ENCODE measurements at places on chromosomes 7 and 10.

GRCh38 chr7:132575982-132576720 is at the start of gene PLXNA4:
Gene PLXNA4, minus strand, starts transcription at chr7:132576470. Its CDS starts 67,777 bp downstream, at chr7:132508693.
- no peak for DNase-seq

DNA sequence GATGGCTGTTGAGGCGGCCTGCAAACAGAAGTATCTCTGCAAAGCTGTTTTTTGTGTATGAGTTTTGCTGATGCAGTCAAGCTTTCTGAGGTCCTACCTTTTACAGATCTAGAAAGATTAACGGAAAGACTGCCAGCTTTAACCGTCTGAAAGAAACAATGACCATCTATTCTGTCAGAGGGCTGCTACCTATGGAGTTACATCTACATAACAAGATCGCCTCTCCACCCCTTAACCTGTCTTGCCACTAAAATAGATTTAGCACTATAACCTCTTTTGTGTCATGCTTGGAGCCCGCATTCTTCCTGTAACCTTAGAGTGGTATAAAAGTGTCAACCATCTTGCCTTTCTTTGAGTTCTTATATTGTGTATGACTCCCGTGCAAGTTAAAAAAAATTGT is 291.2 kb downstream of the POM121L12 start:
- no peak for DNase-seq

- no peak for DNase-seq
Observed at GRCh38 chr7:122072924-122073599, 71.0 kb downstream of the AASS start.

- no peak for DNase-seq
Observed at GRCh38 chr7:44533301-44534055, 7.7 kb downstream of the NPC1L1 start.

GRCh38 chr10:6918305-6918704 is 338.2 kb upstream of the PRKCQ start:
- DNase-seq, result peak; percentile 59

DNA sequence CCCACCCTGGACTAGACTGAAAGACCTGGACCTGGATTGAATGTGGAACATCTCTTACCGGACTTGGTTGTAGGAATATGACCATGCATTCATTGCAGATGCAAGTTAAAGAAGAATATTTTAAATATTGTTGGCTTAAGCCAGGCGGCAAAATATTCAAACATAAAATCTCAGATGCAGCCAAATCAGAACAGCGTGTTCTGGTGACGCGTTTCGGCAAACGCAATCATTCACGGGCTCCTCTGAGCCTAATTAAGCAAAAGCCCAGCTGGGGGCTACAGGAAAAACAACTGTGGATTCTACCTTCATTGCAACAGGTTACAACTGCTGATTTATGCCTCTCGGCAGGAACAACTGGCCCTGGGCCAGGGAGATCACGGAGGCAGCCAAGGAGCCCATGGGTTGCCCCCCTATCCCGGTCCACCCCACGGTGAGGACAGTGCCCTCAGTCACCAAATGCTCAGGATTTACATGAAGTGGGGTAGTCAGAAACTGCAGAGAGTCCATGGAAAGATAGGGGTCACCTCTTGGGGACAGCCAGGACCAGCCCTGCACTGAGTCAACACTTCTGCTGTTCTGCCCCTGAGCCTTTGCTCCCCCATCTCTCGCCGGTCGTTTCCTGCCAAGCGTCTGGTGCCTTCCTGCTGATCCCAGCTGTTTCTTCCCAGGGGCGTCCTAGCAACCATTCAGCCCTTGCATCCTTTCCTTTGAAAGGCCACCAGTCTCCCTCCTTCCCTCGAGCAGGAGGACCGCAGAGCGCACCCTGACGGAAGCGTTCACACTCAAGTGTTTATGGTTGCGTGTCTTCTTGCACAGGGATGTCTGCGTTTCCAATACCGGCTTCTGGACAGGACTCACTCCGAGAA is 64.4 kb upstream of the SFMBT2 start:
- no peak for DNase-seq

DNA sequence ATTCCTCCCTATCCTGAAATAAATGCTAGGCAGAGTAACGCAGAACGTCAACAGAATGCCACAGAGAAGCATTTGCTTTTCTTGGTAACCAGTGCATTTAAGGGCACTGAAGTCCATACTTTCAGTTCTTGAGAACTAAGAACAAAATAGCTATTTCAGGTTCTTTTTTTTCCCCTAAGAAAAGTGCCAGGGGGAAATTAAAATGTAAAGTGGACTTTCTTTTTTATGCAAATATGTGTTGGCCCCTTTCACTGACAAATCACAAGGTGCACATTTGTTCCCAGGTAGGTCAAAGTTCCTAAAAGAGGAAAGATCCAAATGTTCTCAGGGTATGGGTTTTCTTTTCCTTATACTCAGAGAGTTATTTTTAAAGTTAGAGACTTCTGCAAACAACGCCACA is 151.5 kb downstream of the HPSE2 start:
- DNase-seq, result no peak

DNA sequence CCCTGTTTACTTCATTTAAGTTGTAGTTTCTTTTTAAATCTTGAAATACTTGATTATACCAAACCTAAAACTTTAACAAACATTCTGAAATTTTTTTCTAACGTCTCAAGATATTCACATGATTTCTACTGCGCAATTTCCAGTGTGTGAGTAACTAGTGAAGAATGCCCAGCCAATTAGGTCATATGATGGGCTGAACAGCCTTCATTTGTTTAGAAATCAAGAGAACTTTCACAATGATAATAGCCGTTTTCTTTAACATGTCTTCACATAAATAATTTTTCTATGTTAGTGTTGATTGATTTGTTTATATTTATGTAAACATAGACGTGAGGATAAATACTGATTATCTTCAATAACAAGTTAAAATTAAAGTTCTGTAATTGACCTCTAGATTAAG is 21.8 kb downstream of the STAM start:
- no peak for DNase-seq

GRCh38 chr10:70674560-70675495 is 2.5 kb downstream of the ADAMTS14 start:
- DNase-seq, result no peak

GRCh38 chr10:102413053-102413705 is 5.4 kb downstream of the PSD start:
- no peak for DNase-seq

- DNase-seq, result no peak
Observed at GRCh38 chr10:128614802-128615553, 488.8 kb upstream of the MKI67 start.

DNA sequence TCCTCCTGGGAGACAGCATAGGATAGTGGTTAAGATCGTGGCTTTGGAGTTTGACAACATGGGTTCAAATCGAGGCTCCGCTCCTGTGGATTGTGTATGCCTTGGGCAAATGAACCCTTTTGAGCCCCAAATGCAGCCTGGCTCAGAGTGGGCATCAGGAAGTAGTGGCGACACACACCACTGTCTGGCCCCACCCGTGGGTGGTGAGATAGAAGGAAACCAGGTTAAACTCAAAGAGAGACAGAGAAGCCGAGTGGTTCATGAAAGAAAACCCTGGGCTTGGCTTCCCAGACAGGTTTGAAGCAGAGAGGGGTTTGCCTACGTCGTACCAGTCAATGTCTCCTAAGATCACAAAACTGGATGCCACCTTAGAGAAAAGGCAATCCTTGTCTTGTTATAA is 57.7 kb downstream of the PRTFDC1 start:
- no peak for DNase-seq

- peak; percentile 67 for DNase-seq
Observed at GRCh38 chr7:27745064-27745583, 5.2 kb downstream of the TAX1BP1 start.

GRCh38 chr7:27863880-27864279 is 123.9 kb downstream of the TAX1BP1 start:
- DNase-seq, result no peak

DNA sequence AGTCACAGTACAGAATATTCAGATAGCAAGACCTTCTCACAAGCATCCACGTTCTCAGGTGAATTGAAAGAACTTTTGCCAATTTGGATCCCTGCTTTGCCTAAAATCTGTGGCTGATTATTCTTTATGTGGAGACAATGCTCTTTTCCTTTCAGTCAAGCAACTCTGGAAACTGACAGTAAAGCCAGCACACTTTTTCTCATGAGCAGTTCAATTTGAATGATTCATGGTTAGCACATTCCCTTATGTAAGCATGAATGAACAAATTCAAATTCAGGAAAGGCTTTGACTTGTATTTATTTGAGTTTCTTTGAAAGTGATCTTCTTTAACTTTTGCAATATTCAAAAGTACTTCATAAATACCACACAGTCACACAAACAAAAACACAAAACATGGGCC is 57.6 kb downstream of the MEOX2 start:
- no peak for DNase-seq

DNA sequence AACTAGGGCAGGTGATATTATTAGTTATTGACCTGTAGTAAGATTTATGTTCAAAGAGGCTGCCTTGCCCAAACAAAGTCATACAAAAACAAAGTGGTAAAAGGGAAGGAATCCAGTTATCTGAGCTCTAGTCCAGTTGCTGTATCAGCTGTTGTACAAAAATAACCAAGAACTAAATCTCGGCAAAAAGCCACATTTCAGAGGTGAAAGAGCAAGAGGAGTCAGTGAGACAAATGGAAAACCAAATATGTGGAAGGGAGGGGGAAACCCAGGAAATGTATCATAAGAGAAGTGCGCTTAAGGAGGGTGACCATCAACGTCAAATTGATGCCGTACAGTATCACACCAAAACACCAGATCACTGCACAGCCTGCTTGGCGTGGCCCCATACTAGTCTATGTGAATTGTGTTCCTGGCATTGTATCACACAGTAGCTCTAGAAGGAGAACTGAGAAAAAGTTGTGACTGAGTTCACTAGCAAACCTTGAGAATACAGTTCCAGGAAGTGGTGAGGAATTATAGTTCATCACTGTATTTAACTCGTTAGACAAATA is 6.4 kb downstream of the AGBL3 start:
- no peak for DNase-seq

- DNase-seq, result no peak
Observed at GRCh38 chr7:116483271-116483942, 16.1 kb upstream of the CAV2 start.

DNA sequence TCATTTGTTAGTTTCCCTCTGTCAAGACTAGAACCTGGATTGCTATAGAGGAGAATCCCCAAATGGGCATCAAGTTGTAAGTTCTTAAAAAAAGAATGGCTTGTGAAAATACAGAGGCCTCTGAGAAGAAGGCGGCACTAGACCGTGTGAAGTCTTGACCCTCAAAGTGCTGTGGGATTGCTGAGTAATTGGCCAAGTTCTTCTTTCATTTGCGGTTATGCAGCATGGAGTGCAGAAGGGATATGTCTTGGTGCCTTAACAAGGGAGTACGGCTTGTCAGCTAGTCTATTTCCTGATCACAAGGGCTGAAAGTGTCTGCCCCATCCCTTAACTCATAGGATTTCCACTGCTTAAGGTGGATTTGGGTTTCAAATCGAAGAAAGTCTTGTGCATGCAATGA is 81.2 kb downstream of the MKX start:
- no peak for DNase-seq

DNA sequence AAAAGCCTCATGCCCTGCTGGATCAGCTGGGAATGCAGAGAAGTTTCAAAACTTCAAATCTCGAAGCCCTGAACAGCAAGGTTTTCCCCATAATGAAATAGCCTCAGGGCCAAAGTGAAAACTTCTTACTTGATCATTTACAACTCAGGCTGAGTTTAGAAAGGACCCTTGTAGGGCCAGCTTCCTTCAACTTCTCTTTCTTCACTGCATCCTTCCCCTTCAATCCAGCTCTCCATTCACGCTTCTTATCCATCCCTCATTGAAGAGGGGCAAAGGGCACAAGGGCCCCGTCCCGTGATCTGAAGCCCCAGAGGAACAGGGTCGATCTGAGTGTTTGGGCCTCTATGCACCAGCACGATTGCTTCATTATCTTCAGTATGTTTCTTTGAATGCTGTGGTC is 392.2 kb upstream of the CELF2 start:
- no peak for DNase-seq

DNA sequence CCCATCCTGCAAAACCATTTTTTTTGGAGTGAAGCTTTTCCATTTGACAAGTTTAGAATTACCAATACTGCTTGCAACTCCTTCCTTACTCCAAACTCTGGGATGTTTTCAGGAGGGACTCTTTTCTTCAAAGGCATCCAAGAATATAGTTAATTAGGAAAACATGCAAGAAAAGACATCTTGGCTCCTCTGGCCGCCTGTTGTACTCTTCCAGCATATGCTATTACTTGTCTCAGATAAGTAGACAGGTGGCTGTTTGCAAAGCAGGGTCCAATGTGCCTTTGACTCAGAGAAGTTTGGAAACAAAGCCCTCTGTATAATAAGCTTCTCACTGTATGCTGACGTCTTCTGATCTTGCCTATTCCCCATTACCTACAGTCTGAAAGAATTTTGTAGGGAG is 746.5 kb downstream of the AUTS2 start:
- no peak for DNase-seq

- no peak for DNase-seq
Observed at GRCh38 chr7:48847917-48848316, 76.4 kb upstream of the CDC14C start.

DNA sequence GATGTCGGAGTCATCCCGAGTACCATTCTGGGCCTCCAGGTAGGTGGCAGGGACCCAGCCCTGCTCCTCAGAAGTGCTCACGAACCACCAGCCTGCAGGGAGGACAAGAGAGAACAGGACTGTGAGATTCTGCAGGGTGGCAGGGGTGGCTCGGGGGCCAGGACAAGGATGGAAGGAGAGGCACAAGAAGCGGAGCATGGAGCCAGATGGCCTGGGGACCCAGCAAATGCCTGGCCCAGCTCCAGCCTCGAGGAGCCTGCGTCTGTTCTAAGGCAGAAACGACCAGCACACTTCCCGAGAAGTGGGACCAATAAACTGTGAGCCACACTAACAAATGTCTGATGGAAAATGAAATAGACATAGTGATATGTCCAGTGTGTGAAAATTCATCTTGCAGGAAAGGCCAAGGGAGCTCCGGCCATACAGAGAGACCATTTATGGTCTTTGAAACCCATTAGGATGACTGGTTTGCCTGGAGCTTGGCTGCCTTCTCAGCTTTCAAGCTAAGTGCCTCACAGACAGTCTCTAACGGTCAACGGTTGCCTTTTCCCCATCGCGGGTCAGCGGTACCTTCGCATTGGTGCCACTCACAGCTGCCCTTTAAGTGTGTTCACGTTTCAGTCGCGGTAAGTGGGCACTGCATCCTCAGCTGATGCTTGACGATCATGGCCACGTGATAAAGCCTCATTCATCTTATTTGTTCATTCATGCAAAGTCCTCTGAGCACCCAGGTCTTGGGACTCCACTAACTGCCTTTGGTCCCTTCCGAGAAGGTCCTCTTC is 133.8 kb downstream of the NEURL1 start:
- peak; percentile 16 for DNase-seq

- DNase-seq, result no peak
Observed at GRCh38 chr7:49706106-49706505, 67.3 kb upstream of the VWC2 start.

DNA sequence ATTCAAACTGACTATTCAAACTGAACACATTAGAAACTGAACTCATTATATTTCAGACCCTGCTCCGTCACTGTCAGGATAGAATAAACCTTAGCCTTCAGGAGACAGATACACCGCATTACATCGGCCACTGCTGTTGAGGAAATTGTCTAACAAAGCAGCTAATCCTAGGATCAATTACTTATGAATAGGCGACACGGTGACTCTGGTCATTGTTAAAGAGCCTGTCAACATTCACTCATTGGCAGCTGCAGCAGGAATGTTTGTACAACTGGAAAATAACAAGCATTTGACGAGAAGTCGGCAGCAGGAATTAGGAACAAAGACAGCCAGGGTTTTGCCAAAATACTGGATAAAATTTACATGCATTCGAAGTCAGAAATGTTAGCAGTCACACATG is 112.0 kb upstream of the MKX start:
- DNase-seq, result no peak

- no peak for DNase-seq
Observed at GRCh38 chr7:25029075-25029474, 49.1 kb upstream of the OSBPL3 start.

- no peak for DNase-seq
Observed at GRCh38 chr7:11524476-11525397, 307.3 kb downstream of the THSD7A start.

Data from hematopoietic multipotent progenitor cell treated with erythropoietin and hydrocortisone succinate and interleukin-3 and kit ligand, for 8 days (in vitro differentiated cells).